Stimulated activated CD8-positive, alpha-beta memory T cell treated with anti-CD3 and anti-CD28 coated beads, Interleukin-2, amount 100 ng/mL, for 1 hour (primary cell): ENCODE measurements at places on chromosomes 12 and 14.
A peak's percentile ranks its signal among the peaks of the same experiment; 100 is the strongest.

- DNase-seq, result no peak
These were observed 383.3 kb upstream of the DDHD1 start for GRCh38 chr14:53536446-53536845.

DNA sequence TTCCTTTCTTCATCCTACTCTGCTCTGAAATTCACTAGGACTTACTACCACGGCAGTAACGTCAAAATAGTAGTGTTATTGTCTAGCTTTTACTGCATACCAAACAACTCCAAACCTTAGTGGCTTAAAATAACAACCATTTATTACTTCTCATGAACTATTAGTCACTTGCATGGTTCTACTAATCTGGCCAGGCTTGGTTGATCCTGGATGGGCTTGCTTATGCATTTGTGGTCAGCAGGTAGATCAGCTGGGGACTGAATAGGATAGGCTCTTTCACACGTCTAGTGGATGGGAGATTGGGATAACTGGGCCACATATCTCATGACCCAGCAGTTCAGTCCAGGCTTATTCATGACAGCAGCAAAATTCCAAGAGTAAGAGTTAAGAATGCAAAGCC is 9.4 kb upstream of the SLC35F4 start:
- DNase-seq, result no peak

- DNase-seq, result no peak
These were observed 4.3 kb downstream of the MBIP start for GRCh38 chr14:36316131-36316530.

DNA sequence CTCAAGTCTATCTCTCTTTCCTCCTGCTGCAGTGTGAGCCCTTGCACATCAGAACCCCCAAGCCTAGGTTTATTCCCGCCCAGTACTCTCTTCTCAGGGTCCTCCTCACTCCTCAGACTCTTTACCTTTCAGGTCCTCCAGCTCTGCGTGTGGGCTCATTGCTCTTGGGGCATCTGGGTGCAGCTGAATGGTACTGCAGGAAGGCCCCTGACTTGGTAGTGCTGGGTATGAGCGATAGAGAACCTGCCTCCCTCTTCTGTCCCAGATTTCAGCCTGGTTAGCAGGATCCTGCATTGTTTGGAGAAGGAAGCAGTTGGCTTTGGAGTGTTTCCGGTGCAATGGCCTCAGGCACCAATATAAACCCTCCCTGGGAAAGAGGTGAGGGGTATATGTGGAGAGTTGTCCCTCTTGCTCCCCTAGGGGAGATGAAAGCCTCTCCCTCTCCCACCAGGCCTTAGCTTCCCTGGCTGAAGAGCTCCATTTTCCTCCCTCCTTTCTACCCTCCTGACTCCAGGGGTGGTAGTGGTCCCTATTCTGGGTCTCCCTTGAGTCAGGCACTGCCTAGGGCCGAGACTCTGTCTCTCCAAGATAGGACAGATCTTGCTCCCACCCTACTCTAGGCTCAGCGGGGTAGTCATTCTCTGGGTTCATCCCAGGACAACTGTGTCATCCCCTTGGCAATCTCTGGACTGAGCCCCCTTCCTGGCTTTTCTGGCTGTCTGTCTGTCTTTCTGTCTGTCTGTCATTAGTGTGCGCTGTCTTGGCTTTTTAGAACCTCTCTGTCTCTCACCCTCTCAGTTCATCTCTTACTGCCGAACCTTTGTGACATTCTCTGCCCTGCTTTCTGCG is 3.8 kb downstream of the LRP1 start:
- no peak for DNase-seq

- no peak for DNase-seq
These were observed 95.7 kb downstream of the PDE3A start for GRCh38 chr12:20463913-20464524.

GRCh38 chr12:1093166-1093751 is 102.2 kb downstream of the ERC1 start:
- DNase-seq, result no peak

- no peak for DNase-seq
These were observed 194.6 kb downstream of the ATXN7L3B start for GRCh38 chr12:74732164-74732784.

GRCh38 chr12:119341988-119342387 is 7.5 kb downstream of the CCDC60 start:
- DNase-seq, result no peak

DNA sequence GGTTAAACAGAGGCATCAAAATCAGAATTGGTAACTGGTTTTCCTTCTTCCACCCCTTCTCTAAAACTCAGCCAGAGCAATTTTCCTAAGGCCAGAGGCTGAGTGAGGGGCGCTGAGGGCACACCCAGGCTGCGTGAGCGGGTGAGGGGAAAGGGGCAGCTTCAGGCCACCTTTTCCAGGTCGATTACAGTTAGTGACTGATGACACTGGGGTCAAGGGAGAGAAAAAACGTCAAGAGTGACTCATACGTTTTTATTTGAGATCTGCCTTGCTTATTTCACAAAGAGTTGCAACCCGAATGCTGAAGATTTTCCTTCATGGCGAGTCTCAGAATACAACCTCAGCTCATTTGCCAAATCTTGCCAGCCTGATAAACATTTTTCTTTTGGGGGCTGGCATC is 46.7 kb upstream of the EVL start:
- no peak for DNase-seq

DNA sequence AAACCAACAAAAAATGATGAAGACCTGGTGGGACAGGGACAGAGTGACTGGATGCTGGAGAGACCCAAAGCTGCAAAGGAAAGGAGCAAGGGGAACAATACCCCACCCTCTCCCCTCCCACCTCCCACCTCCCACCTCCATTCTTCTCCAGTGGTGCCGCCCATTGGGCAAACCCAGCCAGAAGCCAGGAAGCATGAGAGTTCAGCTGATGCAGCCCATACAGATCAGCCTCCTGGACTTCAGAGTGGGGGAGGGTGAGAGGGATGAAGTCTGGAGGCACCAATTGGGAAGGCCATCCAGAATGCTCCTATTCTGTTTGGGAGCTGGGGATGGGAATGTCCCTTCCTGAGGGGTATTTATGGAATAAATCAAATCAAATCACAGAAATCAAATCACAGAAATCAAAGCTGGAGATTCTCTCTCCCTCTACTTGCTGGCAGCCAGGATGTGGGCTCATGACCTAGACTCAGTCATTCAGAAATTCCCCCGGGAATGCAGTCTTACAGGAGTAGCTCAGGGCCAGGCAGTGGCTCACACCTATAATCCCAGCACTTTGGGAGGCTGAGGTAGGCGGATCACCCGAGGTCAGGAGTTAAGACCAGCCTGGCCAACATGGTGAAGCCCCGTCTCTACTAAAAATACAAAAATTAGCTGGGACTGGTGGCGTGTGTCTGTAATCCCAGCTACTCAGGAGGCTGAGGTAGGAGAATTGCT is 31.1 kb downstream of the IRF2BPL start:
- DNase-seq, result no peak

- no peak for DNase-seq
These were observed 79.2 kb upstream of the CMKLR1 start for GRCh38 chr12:108418164-108418890.

GRCh38 chr12:53978477-53979356 is 4.0 kb upstream of the HOTAIR start:
- DNase-seq, result no peak

- DNase-seq, result peak; percentile 86
These were observed 315 bp upstream of the CCDC85C start for GRCh38 chr14:99604278-99604765.

GRCh38 chr12:32545413-32545980 is 133.6 kb upstream of the DNM1L start:
- no peak for DNase-seq

GRCh38 chr14:64764641-64765520 is 60.7 kb downstream of the PLEKHG3 start:
- peak; percentile 30 for DNase-seq

GRCh38 chr12:75488553-75488952 is 8.0 kb downstream of the GLIPR1 start:
- no peak for DNase-seq

DNA sequence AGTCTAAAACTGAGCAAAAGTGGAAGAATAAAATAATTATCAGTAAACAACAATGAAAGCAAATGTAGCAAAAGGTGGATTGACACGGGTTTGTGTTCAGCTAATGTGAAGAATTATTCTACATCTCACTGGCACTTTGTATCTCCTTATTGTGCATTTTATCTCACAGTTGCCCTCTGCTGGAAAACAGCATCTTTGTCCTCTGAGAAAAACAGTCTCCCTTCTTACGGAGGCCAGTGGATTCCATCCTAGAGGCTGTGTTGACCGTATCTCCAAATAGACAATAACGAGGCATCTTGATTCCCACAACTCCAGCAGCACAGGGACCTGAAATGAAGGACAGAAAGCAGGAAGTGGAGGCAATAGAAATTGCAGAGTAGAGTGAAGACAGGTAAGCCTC is 51.3 kb upstream of the PLBD1 start:
- no peak for DNase-seq

DNA sequence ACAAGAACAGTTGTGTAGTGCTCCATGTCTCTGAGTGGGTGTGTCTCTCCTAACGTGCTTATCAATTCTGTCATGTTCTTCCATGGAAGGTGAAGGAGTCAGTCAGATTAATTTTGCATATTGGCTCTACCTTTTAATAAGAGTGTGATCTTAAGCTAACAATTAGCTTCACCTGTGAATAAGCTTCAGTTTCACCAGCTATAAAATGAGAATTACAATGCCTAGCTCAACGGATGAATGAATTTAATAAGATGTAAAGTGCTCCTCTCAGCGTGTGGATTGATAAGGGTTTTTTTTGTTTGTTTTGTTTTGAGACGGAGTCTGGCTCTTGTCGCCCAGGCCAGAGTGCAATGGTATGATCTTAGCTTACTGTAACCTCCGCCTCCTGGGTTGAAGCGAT is 32.7 kb downstream of the CCDC175 start:
- no peak for DNase-seq

DNA sequence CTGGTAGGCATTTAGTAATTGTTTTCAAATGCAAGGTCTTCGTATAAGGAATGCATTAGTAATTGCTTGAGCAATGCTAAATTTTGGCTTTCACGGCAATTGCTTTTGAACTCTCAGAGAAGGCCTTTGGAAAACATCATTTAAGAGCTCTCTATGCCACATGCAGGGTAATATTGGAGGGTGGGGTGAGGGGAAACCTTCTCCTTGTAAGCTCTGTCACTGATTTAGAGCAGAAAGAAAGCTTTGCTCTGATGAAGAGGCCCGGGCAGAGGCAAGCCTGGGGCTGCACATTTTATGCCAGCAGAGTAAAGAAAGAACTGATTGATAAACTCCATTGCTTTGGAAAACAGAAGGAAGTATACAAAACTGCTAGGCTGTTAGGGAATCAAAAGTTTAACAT is 70.9 kb downstream of the TRIM9 start:
- no peak for DNase-seq

DNA sequence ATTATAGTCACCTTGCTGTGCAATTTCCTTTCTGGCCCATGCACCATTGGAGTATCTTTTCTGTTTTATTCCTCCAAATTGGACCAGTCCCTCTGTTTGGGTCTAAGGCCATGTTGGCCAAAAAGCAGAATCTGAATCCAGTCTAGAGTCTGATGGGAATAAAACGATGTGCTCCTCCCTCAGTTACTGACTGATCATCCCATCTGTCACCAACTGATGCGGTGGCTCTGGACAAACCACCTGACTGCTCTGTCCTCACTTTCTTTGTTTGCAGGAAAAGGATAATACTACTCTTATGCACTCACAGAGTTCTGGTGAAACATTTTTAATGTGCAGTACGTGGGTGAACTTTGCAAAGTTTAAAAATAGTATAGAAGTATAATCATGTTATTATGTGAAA is 120.2 kb upstream of the HIF1A start:
- no peak for DNase-seq

GRCh38 chr12:86917121-86917520 is 660.9 kb upstream of the MGAT4C start:
- DNase-seq, result no peak
